NCI-H2171 (cell line): ENCODE measurements at places on chromosomes 13 and 19.

DNA sequence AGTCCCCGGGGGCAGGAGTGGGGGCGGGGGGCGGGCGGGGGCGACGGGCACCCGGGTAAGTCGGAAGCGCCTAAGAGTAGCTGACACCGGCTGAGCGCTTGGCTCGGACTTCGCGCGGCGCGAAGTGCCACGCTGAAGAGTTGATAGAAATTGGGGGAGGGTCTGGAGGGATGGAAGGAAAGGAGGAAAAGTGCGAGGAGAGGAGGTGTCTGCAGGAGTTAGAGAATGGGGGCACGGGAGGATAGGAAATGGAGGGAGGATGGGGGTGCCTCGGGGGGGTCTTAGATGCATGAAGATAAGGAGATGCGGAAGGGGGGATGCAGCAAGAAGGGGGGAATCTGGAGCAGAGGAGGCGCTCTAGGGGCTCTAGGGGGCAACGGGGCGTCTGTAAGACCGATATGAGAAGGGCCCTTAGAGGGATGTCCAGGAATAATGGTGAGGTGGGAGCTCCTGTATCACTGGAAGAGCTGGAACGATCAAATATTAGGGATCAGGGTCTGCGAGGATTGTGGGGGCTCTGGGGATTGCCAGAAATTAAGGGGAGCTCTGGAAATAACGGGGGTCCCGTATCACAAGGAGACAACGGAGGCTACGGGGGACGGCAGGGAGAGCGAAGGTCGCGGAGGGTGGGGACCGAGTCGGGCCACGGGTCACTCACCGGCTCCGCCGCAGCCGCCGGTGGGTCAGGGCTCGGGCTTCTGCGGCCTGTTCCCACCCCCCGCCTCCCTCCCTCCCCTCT, at the start of gene MYPOP:
Gene MYPOP (minus strand): TSS at position 702 of the 739 bp plus-strand sequence. CDS start 840 bp downstream, outside the sequence.
- peak; percentile 9 for DNase-seq

DNA sequence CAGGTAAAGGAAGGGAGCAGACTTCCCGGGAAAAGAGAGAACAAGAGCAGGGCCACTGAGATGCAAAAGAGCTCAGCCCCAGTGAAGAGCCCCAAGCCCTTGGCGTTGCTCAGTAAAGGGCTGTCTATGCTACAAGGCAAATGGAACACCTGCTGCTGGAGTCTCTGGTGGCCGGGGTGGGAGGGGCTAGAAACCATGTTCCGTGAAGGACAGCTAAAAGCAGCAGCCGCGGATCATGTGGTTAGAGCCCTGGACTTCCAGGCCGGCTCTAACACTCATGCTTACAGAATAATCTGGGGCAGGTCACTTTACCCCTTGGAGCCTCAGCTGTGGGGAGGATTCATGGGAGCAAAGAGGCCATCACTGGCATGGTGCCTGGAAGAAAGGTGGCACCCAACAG, 17.8 kb downstream of the POU2F2 start:
- peak; percentile 52 for DNase-seq

DNA sequence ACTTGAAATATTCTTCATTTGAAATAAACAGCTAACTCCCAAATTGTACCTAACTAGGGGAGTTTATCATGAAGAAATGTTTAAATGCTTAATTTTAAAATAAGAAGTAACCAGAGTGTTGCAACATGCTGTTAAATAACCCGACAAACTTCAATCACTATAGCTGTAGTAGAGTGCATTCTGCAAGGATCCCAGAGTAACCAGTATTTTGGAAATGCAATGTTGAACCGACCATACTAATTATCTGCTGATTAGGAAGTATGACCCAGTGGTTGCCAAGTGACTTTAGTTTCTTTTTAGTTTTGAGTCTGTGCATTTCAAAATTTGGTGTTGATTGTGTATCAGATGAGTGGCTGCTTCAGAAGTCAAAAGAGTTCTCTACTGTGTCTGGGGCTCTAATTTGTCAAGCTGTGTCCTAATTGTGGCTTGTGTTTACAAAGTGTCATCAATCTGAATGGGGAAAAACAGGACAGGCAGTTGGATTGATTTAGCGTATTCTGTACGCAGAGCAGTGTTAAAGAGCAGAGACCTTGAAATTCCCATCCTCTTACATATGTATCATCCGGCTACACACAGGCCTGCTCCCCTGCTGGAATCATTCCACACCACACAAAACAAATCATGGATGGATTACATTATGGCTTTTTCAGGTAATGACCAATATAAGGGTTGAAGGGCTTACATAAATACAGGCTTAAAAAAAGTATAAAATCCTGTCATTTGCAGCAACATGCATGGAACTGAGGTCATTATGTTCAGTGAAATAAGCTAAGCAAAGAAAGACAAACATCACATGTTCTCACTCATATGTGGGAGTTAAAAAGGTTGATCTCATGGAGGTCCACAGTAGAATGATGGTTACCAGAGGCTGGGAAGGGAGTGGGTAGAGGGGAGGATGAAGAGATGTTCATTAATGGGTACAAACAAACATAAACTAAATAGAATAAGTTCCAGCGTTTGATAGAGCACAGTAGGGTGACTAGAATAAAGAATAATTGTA, 351.5 kb downstream of the KLF12 start:
- DNase-seq, result no peak

DNA sequence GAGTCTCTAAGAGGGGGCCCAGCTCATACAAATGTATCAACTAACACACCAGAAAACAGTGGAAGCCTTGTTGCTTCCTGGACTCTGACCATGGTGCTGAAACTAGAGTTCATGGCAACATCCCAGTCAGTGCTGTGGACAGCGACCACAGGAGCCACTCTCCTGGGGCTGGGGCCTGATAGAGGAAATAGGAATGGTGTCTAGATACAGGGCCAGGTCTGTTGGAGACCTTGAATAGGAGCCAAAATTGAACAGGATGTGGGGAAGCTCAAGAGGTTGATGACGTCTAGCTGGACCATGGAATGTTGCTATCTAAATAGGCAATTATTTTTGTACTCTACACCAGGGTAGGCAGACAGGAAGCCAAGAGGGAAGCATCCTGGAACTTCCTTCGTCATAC, 21.7 kb downstream of the LILRB4 start:
- no peak for DNase-seq

- no peak for DNase-seq
Measured at GRCh38 chr13:94656766-94657165, 55.1 kb downstream of the GPR180 start.

DNA sequence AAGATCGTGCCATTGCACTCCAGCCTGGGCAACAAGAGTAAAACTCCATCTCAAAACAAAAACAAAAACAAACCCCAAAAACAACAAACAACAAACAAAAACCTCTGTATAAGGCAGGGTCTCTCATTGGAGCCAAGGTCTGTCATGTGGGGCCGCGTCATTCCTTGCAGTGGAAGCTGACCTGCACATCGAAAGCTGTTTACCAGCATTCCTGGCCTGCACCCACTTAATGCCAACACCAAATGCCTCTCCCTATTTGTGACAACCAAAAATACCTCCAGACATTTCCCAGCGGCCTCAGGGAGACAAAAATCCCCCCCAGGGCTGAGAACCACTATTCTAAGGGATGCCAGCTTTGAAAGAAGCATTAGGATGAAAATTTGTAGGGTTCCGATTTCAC, 1.2 kb downstream of the CPAMD8 start:
- DNase-seq, result no peak

DNA sequence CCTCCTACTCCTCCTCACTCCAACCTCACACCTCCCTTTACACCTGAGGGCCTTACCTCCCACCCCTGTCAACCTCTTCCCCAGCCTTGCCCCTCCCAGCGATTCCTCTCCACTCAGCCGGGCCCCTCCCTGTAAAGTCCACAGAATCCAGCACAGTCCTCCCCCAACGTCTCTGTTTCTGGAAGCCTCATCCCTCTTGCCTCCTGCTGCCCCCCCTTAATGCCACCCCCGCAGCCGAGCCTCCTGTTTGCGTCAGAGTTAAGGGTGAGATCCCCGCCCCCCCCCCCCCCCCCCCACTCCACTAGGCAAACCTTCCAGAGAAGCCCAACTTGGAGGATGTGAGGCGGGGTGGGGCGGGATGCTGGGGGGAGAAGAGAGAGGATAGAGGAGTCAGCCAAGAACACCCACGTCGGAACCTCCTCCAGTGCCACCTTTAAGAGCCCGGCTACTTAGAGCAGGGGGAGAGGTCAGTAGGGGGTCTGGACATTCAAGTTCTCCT, 2.1 kb downstream of the UNC13A start:
- DNase-seq, result no peak

- no peak for DNase-seq
Measured at GRCh38 chr19:33040994-33041827, 23.5 kb downstream of the RHPN2 start.

DNA sequence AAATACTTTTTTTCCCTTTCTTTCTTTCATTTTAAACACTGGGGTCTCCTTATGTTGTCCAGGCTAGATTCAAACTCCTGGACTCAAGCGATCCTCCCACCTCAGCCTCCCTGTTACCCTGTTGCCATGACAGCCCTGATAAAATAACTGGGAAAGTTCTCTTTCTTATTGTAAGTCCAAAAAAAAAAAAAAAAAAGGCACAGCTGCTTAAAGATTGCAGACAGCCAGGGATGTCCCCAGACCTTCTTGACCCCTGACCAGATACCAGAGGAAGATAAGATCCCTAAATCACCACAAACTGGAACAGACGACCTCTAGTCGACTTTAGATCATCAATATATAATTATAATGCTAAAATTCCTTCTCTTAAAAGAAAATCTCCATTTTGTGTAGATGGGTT, 1.1 kb upstream of the MVB12A start:
- no peak for DNase-seq

DNA sequence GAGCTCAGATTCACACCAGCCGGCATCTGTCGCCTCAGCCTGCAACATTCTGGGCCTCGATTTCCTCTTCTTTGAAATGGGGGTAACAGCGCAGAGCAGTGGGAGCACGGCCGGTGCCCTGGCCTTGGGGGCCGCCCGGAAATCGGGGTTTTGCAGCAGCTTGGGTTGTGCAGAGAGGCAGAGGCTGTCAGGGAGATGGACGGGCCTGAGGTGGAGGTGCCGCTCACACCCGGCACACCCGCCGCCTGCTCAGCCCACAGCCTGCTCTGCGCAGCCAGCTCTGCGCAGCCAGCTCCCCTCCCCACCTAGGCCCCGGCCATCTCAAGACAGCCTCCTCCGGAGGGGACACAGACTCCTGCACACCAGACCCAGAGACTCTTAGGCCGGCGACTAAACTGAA, 10.6 kb downstream of the KLF2 start:
- DNase-seq, result no peak

GRCh38 chr19:12287958-12288500, 6.7 kb downstream of the ZNF44 start:
- DNase-seq, result no peak

DNA sequence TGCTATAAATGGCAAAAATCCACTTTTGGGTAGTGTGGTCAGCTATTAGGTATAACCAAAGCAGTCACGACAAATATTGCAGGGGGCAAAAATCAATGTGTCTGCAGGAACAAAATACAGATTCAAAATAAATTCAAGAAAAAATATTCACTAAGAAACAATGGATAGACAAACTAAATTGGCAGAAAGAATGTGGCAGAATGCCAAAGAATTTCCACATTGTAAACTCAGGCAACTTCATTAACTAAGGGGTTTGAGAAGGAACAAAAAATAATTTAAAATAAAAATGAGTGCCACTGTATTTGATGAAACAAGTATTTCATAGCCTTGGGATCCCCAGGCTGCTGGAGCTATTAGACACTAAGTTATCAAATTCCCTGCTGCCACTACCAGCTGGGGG, 193.1 kb downstream of the VWA8 start:
- no peak for DNase-seq

DNA sequence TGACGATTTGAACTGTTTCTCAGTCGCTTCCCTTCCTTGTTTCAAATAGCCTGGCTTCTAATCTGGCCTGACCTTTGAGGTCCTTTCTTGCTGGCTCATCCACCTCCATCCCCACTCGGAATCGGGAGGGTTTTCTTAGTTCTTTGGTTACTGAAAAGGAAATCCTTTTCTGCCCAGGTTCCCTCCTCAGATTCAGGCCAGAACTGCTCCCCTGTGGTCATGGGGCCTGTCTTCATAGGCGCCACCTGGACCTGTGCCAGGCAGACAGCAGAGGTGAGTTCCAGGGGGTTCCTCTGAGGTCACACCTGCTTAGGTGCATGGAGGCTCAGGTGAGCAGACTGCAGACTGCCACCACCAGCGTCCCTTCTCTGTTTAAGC, 62.4 kb downstream of the AKAP11 start:
- DNase-seq, result peak; percentile 40

DNA sequence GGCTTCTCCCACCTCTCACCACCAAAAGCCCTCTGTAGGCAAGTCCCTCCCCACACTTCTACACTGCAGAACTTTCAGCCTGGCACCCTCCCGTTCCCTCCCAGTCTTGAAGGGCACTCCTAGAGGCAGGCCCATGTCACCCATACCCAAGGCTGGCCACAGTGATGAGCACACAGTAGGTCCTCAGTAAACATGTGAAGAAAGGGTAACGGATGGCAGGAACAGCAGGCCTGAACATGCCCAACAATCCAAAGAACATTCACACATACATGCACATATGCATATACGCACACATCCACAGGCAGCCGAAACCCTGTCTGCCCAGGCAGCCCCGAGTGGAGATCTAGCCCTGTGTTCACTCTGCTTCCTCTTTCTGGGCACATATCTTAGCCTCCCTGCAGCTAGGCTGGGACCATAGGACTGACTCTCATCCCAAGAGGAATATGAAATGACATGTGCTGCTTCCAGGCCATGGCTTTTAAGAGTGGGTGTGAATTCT, 55.2 kb downstream of the CEBPG start:
- no peak for DNase-seq

DNA sequence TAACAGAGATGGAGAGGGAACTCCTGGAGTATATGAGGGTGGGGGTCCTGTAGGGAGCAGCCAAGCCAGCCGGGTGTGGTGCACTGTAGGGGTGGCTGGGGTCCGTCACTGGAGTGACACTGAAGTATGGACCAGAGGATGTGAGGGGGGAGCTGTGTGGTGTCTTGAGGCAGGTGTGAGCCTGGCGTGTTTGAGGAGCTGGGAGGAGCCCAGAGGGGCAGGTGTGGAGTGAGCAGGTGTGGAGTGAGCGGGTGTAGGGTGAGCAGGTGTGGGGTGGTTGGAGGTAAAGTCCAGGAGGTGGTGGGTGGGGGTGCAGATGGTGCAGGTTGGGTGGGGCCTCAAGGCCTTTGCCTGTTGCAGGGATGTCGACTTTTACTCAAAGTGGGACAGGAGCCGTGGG, 5.9 kb downstream of the B3GNT8 start:
- DNase-seq, result no peak

GRCh38 chr19:29120466-29120865, 92.5 kb downstream of the UQCRFS1 start:
- no peak for DNase-seq

DNA sequence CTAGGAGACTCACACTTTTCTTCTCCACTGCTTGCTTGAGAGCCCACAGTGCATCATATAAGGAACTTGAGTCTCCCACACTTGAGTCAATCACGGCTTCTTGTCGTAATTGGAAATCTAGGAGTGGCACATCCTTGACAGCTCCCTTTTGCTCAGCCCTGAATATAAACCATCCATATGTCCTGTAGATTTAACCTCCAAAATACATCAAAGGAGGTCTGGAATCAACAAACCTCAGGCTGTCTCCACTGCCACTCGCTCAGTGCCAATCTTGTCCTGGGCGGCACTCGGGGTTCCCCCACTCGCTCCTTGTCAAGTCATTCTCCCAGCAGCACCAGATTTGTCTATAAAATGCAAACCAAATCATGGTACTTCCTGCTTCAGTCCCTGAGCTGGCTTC, 84.4 kb upstream of the UQCRFS1 start:
- no peak for DNase-seq

GRCh38 chr19:49802836-49803528, 10.1 kb downstream of the FUZ start:
- no peak for DNase-seq

GRCh38 chr19:40217934-40218890, at the start of gene TTC9B:
TSS of gene TTC9B (minus strand) at chr19:40218384. CDS start at chr19:40218381, 3 bp downstream.
- no peak for DNase-seq
